ENCODE measurements at places on chromosomes 5 and 9. TPM values are rescaled to one million over a fixed set of nuclear protein-coding genes. Genes with fewer than 3 reads are reported as not detected.

GRCh38 chr5:90853750-90854149 lies 295.2 kb downstream of the ADGRV1 start:
- DNase-seq, result no peak

DNA sequence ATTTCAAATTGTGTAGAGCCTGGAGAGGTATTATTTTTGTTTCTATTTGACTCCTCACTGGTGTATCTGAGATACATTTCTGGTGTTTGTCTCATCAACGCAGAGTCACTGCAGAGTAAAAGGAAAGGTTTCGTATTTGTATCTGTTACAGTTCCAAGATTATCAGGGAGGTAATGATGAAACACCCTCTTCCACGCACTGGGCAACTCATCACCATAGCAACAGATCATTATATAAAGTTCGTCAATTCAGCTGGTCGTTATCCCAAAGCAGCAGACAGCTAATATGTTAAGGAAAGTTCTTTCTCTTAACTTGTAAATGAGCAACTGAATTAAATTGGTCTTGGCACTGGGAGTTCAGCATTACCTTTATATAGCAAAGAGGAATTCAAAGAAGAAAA lies 513.5 kb downstream of the MTRR start:
- DNase-seq, result no peak

GRCh38 chr9:115401756-115402327 lies 283.9 kb upstream of the TNC start:
- no peak for DNase-seq

GRCh38 chr9:27430750-27431535 lies 93.1 kb upstream of the IFNK start:
- DNase-seq, result no peak

GRCh38 chr9:27535701-27536118 lies 6.1 kb upstream of the MOB3B start:
- DNase-seq, result no peak

- DNase-seq, result no peak
These were observed 173.0 kb upstream of the DAPK1 start for GRCh38 chr9:87324613-87325194.

DNA sequence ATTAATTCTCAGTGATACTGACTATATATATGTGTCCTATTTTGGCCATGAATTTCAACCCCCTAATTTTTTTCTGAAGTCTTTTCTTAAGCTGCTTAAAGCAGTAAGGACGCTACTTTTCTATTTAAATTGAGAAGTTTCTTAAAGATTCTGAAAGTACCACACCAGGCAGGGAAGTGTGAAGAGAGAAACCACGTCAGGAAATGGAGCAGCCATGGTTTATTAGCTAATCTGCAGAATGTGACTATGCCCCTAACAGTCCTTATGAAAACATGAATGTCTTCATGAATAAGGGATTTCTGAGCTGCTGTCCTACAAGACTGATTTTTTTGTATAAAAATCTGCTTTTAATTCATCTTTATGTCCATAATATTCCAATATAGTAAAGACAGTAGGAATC lies 1724.3 kb upstream of the C9orf72 start:
- DNase-seq, result no peak

DNA sequence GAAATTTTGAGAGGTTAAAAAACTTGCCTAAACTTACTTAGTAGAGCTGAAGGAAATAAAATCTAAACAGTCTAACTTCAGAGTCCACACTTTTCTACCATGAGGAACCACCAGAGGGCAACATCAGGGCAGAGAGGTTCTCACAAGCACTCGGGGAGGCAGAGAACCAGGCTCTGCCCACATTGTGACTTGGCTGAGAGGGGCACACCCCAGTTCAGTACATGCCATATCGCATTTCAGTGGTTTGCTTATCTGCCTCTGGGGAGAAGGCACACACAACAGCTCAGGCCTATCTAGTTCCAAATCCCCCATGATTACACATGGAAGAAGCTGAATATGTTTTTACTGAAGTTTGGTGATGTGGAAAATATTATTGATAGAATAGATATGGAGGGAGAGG lies 49.2 kb downstream of the EQTN start:
- peak; percentile 58 for DNase-seq

GRCh38 chr5:80251636-80252035 lies 4.2 kb downstream of the SERINC5 start:
- no peak for DNase-seq

DNA sequence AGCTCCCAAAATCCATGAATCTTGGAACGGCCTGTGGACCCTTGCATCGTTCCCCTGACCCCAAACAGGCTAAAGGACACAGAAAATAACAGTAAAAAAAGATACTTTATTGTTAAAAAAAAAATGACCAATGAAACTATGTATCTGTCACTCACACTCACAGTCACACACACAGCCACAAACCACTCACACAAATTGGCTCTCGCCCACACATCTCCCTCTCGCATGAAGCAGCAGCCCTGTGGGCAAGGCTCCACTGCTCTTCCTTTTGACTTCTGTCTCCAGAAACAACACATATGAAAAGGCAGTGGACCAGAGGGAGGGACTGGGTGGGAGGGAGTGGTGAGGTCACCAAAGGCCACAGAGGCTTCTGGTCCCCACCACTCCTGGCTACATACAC lies 56.6 kb downstream of the SLC36A1 start:
- DNase-seq, result no peak

DNA sequence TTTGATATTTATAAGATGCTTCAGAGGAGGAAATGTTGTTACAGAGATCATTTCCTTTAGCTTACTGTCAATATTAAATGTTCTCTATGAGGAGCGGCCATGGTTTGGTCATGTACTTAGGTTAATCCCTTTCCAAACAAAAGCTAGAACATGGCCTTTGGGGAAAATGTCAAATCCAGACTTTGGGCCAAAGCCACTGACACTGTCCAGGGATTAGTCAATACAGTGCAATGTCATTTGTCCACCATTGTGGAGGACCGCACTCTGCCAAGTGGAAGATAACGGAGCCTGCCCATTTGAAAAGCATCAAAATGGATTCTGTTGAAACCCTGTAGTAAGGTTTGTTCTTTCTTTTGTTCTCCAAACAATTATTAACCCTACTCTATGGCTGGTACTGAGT lies 50.1 kb downstream of the FRMPD1 start:
- DNase-seq, result no peak

VPS13A gene
- total RNA-seq, result 32.1 TPM

ACOT12 gene
- total RNA-seq, result not detected

C1QTNF3 gene
- total RNA-seq, result 38.4 TPM

OGN gene
- 3.8 TPM for total RNA-seq

MATR3 gene
- 215 TPM for total RNA-seq

CDKN2B gene
- 1.8 TPM for total RNA-seq

AQP3 gene
- total RNA-seq, result 135 TPM
